ENCODE measurements at places on chromosomes 5 and 9. TPM values are rescaled to one million over a fixed set of nuclear protein-coding genes. Genes with fewer than 3 reads are reported as not detected.

DNA sequence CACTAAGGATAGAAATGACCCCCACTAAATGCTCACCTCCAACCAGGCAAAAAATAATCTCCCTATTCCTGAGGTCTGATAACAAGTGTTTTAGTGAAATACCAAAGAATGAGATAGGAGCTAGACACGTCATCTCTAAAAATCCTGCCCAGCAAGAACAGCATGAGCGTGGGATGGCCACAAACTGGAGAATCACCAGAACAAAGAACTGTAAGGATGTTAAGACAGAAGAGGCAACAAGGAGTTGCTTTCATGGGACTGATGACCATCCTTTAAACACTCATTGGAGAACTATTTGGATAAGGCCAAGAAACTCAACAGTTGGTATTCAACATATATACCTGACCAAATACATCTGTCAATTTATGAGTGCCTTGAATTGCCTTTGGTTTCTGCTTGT lies 113.7 kb downstream of the RASEF start:
- DNase-seq, result no peak

CEL gene
- under 0.01 TPM for total RNA-seq

DNA sequence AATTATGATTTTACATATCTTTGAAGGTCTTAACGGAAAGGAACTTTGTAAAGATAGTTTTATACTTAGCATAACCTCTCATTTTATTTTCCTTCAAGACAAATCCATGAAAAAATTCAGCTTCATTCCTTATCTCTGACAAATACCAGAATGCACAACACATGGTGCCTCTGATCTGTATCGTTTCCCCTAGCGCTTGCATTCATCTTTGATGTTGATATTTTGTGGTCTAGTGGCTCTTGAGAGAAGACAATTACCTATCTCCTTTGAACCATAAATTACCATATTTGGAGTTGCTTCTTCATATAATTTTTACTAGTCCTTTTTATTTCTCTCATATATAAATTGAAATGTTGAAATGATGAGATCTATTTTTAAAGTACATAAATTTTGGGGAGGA lies 551.3 kb downstream of the PDE4D start:
- no peak for DNase-seq

ECSCR gene
- 3.1 TPM for total RNA-seq

TMEFF1 gene
- total RNA-seq, result 0.90 TPM

- DNase-seq, result no peak
These were observed 63.7 kb upstream of the FAM120A start for GRCh38 chr9:93387791-93388190.

DNA sequence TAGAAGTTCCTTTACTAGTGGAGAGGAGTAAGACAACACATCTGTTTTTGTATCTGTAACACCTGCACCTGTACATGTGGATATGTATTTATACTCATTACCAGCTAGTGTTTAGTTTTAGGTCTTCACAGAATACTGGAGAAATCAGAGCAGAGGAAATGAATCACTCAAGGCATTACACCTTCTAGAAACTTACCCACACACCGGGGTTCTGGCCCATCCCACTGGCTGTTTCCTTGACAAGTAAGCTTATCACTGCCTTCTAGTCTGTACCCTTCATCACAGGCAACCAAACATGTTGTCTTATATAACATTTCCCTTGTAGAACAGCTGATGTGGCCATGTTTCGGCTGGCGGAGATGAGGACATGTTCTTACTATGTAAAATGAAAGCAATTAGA lies 76.7 kb downstream of the SVEP1 start:
- peak; percentile 30 for DNase-seq

FRRS1L gene
- not detected for total RNA-seq

DNA sequence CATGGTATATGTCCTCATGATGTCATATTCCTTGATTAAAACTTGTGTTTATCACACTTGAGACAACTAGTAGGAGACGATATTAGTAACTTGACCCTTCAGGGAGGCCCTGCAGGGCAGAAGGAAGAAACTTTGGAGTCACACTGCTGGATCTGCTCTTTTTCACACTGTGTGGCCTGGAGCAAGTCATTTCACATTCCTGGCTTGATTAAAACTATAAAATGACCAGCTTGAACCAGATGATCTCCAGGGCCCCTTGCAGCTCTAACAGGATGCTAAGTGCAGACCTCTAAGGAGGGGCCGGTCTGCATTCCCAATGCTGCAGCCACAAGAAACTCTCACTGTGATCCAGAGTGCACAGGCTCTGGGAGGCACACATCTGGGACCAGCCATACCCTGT lies 146.4 kb upstream of the ZNF366 start:
- DNase-seq, result no peak

NDST1 gene
- 30.3 TPM for total RNA-seq

DNA sequence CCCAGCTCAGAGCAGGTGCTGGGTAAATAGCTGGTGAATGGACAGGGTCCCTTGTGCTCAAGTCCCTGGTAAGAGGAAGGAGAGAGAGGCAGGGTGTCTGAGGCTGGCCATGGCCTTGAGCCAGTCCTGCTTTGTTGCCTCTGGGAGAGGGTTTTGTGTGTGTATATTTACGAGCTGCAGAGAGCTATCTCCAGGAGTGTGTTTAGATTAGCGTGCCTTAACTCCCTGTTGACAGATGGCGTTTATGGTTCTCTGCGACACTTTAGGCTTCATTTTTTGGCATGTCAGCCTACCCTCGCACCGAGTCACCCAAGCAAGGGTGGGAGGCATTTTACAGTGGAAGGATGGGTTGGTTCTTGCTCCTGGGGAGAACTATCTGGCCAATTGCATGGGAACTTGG lies 22.2 kb downstream of the HMCN2 start:
- DNase-seq, result no peak

GPR107 gene
- 17.8 TPM for total RNA-seq

PDZD2 gene
- total RNA-seq, result not detected

DNA sequence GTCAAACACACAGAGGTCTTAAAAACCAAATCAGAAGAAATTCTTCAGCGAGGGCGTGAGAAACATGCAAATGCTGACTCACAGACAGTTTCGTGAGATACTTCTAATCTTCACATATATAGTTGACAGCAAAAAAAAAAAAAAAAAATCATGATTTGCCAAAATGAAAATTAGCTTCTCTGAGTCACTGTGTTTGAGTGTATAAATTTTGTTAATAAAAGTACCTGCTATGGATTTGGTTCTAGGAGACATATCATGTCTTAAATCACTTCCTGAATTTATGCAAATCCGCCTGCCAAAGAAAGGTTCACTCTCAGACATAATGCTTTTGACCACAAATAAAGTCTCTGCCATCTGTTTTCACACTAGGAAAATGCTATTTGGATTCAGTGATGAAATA lies 114.3 kb downstream of the SLC1A3 start:
- DNase-seq, result no peak

BAAT gene
- not detected for total RNA-seq

DNA sequence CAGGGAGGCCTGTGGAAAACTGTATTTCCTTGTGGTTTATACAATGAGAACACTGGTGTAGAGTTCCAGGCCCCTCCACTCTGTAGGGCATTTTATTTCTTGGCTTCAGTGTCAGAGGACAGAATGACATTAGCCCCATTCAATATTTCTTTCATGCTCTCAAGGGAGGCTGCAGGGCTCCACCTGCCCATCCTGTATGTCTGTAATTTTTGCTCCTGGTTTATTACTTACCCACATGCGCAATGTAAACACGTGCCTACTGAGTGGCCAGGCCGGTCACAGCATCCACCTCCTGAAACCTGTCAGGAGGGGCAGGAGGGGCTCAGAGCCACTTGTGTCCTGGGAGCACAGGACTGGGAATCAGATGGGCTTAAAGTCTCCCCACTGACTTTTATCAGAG lies 82.4 kb downstream of the GADD45G start:
- no peak for DNase-seq

DNA sequence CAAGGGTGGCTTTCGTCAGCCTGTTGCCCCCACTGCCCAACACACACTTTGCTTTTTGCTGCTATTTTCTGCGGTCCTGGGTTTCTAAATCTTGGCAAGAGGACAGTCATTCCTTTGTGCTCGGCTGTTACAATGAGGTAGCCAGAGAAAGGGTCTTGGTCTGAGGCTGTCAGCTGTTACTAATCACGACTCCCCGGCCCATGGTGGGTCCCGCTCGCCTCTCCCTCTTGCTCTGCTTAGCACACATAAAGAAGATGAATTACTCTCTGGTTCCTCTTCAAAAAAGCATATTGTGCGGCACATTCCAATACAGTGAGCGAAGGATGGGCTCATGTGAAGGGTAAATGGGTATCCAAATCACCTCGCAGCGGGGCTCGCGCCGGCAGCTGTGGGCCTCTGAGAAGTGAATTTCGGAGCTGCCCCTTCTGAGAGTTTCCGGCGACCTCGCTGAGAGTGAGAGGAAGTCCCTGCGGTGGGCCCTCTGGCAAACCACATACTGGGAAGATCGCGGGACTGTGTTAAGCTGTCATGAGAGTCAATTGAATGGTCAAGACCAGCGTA lies 56.0 kb downstream of the SLC1A3 start:
- DNase-seq, result no peak

GRCh38 chr9:38415856-38416255 lies 8.4 kb downstream of the IGFBPL1 start:
- DNase-seq, result no peak

DNA sequence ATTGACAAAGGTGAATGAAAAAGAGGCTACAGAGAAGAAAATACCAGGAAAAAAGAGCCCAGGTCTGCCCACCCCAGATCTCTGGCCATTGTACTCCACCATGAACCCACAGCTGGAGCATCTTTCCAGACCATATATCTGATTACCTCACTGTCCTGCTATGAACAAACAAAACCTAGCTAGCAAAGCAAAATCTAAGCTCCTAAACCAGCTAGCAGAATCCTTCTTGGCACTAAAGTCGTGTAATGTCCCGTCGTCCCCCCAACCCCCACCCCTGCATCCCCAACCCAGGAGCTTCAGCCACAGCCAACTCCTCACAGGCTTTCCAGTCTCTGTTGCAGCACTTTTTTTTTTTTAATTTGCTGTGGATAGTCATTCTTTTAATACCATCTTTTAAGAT lies 2.5 kb downstream of the C1QTNF3 start:
- DNase-seq, result peak; percentile 35

DNA sequence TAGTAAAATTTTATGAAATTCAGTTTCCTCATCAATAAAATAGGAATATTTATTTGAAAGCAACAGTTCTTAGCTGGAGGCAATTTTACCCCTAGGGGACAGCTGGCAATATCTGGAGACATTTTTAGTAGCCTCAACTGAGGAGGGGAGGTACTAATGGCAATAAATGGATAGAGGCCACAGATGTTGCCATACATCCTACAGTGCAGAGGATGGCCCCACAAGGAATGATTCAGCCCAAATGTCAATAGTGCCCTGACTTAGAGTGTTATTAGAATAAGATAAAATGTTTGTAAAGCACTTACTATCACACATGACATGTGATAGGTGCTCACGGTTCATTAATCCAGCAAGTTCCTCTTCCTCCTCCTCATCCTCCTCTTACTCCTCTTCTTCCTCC lies 293.6 kb downstream of the KCTD16 start:
- no peak for DNase-seq

- DNase-seq, result no peak
These were observed 15.5 kb upstream of the AKNA start for GRCh38 chr9:114403153-114403756.

DNA sequence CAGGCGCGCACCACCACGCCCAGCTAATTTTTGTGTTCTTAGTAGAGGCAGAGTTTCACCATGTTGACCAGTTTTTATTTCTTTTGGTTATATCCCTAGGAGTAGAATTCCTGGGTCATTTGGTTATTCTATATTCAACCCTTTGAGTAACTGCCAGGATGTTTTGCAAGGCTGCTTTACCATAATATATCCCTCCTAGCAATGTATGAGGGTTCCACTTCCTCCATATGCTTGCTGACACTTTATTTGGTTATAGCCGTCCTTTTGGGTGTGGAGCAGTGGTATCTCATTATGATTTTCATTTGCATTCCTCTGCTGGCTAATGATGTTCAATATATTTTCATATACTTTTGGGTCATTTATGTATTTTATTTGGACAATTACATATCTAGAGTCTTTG lies 81.2 kb downstream of the RAB24 start:
- no peak for DNase-seq

GRCh38 chr5:13246053-13246452 lies 698.4 kb downstream of the DNAH5 start:
- no peak for DNase-seq

AOPEP gene
- 38.7 TPM for total RNA-seq

DNA sequence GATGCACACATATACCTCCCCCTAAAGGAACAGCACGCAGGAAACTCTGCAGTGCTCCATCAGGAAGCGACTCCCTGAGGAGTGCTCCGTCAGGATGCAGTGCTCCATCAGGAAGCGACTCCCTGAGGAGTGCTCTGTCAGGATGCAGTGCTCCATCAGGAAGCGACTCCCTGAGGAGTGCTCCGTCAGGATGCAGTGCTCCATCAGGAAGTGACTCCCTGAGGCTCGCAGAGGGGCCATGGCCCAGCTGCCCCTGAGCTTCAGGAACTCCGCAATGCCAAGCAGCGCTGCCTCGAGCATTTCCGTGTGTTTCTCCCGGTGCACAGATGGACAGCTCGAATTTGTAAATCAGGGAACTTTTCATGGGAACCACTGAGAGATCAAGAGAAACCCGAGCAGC lies 88.1 kb downstream of the PAX5 start:
- DNase-seq, result no peak

GRCh38 chr5:2912741-2913140 lies 161.3 kb upstream of the IRX2 start:
- DNase-seq, result no peak

GRCh38 chr9:107710546-107710945 lies 221.0 kb upstream of the KLF4 start:
- DNase-seq, result peak; percentile 12

- peak; percentile 68 for DNase-seq
These were observed 216.9 kb upstream of the TLX3 start for GRCh38 chr5:171092194-171092593.

DNA sequence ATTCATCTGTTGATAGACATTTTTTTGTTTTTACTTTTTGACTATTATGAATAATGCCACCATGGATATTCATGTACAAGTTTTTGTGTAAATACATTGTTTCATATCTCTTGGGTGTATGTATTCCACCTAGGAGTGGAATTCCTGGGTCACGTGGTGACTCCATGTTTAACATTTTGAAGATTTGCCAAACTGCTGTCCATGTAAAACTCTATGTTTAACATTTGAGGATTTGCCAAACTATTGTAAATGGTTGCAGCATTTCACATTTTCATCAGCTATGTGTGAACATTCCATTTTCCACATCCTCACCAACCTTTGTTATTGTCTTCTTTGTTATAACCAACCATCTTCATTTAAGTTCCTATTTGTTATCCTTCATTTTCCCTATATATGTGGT lies 12.2 kb downstream of the TMEFF1 start:
- no peak for DNase-seq
